Natural killer cell (primary cell): ENCODE measurements at places on chromosomes 16 and 17. TPM values are rescaled to one million over a fixed set of nuclear protein-coding genes. Genes with fewer than 3 reads are reported as not detected.

The PFN1 gene
- total RNA-seq = 1,308 TPM

The MMP25 gene
- total RNA-seq = 2.0 TPM

DNA sequence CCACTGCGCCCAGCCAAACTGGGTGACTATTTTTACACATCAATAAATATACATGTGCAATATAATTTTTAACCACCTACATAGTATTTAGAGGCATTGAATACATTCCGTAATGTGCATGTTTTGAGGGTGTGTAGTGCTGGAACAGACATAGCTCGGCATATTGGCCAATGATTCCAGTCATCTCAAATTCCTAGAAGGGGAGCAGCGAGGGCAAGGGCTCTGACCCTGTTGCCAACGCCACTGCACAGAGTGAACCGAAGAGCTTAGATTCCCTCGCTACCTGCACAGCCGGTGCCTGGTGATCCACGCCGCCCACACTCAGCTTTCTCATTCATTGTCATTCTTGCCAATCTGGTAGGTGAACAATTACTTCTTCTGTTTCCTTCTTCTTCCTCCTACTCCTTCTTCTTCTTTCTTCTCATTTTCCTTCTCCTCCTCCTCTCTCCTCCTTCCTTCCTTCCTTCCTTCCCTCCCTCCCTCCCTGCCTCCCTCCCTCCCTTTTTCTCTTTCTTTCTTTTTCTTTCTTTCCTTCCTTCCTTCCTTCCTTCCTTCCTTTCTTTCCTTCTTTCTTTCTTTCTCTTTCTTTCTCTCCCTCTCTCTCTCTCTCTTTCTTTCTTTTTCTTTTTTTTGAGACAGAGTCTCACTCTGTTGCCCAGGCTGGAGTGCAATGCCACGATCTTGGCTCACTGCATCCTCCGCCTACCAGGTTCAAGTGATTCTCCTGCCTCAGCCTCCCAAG, 26.3 kb upstream of the ATP2A3 start:
- no peaks in the 10 kb centered on the region for H3K36me3 ChIP-seq
- H3K27ac ChIP-seq = no peak overlapping the region
- no peak overlapping the region for H3K4me3 ChIP-seq
- H3K4me1 ChIP-seq = no peaks in the 10 kb centered on the region
- no peak for DNase-seq
- H3K27me3 ChIP-seq = peaks cover 2% of the 10 kb centered on the region

DNA sequence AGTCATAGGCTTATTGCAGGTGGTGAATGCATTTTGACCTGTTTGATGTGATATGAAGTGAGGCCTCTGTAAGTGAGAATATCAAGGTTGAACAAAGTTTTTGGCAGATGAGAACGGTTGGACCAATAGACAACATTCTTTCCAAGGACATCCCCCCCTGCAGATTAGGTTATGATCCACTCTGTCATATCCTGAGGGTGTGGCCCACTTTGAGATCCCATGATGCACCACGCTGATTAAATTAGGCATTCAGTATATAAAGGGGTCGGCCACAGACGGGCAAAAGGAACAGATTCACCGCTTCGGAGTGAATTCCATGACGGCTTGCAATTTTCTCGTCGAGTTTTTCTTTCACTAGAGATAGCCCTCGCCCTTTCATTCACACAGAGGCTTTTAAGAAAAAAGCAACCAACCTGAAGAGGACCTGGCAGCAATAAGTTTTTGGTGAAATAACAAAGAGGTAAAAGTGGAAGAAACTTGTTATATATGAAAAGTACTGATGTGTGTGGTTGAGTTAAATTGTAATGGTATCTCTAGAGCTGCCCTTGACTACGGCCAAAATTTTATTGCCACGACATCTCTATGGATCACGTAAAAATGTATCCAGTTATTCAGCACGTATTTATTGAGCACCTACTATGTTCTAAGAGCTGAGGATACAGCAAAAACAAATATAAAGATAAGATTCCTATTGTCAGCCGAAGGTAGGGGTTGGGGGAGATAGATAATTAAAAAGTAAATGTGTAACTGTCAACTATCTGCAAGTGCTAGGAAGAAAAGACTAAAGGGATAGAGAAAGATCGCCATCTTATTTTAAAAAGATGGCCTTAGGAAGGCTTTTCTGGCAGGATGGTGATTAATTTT, 1.7 kb upstream of the RBBP6 start:
- no peak overlapping the region for H3K27ac ChIP-seq
- no peaks in the 10 kb centered on the region for H3K36me3 ChIP-seq
- peaks cover 15% of the 10 kb centered on the region for H3K4me1 ChIP-seq
- no peaks in the 10 kb centered on the region for H3K27me3 ChIP-seq

DNA sequence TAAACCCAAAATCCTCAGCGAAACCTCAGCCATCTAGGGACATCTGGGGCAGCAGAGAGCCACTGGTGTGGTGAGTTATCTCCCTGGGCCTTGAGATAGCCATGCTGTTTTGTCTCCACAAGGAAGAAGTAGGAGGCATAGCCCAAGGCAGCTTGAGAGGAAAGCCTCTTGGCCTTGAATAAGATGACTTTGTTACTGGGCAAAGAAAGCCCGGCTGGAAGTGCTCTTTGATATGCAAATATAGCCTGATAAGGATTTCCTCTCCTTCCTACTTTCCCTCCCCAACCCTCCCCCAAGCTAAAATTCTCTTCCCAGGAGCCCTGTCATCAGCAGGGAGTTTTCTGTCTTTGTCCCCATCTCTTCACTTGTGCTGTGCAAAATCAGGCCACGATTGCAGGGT, 694.4 kb downstream of the MAF start:
- no peak overlapping the region for H3K27ac ChIP-seq
- no peaks in the 10 kb centered on the region for H3K36me3 ChIP-seq
- H3K4me1 ChIP-seq = no peaks in the 10 kb centered on the region
- no peak for DNase-seq
- no peaks in the 10 kb centered on the region for H3K27me3 ChIP-seq

DNA sequence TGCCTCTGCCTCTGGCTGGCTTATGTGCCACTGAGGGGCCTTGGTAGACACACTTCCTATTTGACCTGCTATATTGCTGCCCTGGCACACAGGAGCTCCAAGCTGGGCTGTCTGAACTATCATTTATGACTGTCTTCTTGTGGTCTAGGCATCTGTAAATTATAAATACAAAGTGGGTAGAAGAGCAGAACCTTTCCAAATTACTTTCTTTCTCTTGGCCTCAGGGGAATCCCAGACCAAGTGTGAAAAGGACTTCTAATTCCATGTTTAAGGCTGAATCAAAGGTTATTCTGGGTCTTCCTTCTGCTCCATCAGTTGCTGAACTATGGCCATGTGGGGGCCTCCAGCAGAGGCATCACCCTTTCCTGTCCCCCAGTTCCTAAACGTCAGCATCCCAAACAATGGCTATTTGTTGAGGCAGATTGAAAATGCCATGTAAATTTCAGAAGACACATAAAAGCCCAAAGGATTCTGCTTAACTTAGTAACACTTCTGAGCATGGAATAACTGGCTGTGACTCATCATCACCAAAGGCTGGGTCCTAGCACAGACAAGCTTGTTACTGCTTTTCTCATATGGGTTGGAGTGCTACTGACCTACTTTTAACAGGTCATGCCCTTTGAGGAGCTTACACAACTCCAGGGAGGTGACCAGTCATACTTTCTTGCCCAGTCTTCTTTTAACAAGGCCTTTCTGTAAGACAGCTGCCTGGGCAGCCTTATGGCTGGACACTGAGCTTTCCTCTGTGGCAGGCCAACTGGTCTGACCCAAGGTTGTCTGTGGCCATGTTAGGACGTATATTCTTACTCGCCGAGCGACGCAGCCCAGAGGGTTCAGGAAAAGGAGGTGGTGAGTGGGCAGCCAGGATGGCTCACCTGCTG, 154.8 kb downstream of the VPS53 start:
- no peak overlapping the region for H3K27ac ChIP-seq
- H3K27me3 ChIP-seq = no peaks in the 10 kb centered on the region
- peaks cover 47% of the 10 kb centered on the region for H3K36me3 ChIP-seq
- DNase-seq = no peak

GRCh38 chr17:36594626-36595401, 3.1 kb downstream of the DHRS11 start:
- H3K36me3 ChIP-seq = no peaks in the 10 kb centered on the region
- peaks cover 17% of the 10 kb centered on the region for H3K4me1 ChIP-seq
- no peak for DNase-seq
- no peak overlapping the region for H3K4me3 ChIP-seq
- H3K27ac ChIP-seq = no peak overlapping the region

- DNase-seq = no peak
- H3K27ac ChIP-seq = no peak overlapping the region
- peaks cover 14% of the 10 kb centered on the region for H3K36me3 ChIP-seq
These were observed 5.0 kb downstream of the SLX4 start for GRCh38 chr16:3606441-3606840.

DNA sequence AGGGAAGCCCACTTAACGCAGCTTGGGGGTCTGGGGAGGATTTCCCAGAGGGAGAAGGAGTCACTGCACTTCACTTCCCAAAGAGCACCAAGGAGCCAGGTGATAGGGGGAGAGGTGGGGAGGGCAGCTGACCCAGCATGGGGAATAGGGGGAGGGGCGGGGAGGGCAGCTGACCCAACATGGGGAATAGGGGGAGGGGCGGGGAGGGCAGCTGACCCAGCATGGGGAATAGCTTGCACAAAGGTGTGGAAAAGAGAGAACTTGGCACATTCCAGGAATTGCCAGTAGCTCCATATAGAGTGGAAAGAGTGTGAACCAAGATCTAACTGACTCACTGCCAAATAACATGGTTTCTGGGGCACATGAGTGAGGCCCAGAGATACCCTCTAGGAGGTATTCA, 110.3 kb downstream of the CCT6B start:
- no peak for DNase-seq
- no peaks in the 10 kb centered on the region for H3K36me3 ChIP-seq
- peaks cover 3% of the 10 kb centered on the region for H3K27me3 ChIP-seq

DNA sequence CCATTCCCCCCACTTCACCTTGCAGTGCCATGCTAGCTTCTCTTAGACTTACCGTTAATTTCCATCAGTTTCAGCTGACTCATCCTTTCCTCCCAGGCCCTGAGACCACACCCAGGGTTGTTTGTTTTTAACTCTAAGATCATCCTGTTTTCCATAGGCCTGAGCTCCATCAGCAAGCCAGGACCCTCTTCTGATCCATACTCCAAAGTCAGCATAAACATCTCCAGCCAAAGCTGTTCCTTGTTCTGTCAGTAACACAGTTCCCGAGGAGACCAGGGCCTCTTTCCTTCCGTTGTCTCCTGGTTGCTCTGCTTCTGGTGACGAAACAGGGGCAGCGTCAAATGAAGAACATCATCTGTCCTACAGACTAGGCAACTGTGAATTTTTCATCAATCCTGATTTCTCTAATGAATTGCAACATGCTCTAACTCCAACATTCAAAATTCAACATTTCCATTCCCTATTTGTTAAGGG, 83.8 kb upstream of the HNF1B start:
- H3K4me1 ChIP-seq = peaks cover 26% of the 10 kb centered on the region
- H3K4me3 ChIP-seq = no peak overlapping the region
- H3K36me3 ChIP-seq = no peaks in the 10 kb centered on the region

DNA sequence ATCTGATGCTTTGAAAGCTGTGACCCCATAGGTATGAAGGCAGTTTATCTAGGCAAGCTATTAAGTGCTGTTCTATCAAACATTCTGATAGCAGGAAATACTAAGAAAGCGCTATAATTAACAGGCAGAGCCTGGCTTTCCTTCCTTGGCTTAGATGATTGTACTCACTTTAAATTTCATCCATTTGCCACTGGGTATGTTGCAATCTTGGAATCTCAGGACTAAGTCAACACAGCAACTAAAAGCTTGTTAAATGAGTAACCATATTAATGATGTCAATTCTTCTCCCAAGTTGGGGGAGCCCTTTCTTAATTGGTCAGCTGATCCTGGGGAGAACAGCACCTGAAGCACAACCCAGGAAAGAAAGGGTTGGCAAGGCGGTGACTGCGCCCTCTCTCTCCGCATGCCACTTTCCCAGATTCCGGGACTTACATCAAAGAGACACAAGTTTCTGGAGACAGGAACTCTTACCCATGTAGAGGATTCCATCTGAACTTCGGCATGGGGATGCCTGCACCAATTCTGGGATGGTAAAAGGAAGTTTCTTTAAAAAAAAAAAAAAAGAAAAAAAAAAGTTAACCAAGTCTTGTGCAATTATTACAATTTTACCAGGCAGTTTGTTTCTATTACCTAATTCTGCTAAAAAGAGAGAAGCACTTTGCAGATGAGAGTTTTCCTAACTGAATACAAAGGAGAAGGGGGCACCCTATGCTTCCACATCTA, 54.4 kb upstream of the ICAM2 start:
- H3K4me3 ChIP-seq = no peak overlapping the region
- no peak for DNase-seq
- H3K27ac ChIP-seq = no peak overlapping the region
- H3K36me3 ChIP-seq = peaks cover 50% of the 10 kb centered on the region

GRCh38 chr16:81405702-81406113, 38.9 kb upstream of the CMIP start:
- H3K36me3 ChIP-seq = no peaks in the 10 kb centered on the region
- peaks cover 11% of the 10 kb centered on the region for H3K4me1 ChIP-seq
- no peak overlapping the region for H3K27ac ChIP-seq
- no peak overlapping the region for H3K4me3 ChIP-seq
- H3K27me3 ChIP-seq = no peaks in the 10 kb centered on the region

GRCh38 chr16:4602331-4602730, 12.4 kb downstream of the UBALD1 start:
- DNase-seq = no peak
- no peak overlapping the region for H3K4me3 ChIP-seq
- no peaks in the 10 kb centered on the region for H3K27me3 ChIP-seq
- H3K36me3 ChIP-seq = no peaks in the 10 kb centered on the region

GRCh38 chr16:12518241-12519175, 285.2 kb downstream of the CPPED1 start:
- H3K36me3 ChIP-seq = no peaks in the 10 kb centered on the region
- H3K27me3 ChIP-seq = no peaks in the 10 kb centered on the region
- no peak for DNase-seq
- no peak overlapping the region for H3K4me3 ChIP-seq
- no peak overlapping the region for H3K27ac ChIP-seq
- H3K4me1 ChIP-seq = no peaks in the 10 kb centered on the region

- H3K4me3 ChIP-seq = no peak overlapping the region
- no peak for DNase-seq
- no peaks in the 10 kb centered on the region for H3K27me3 ChIP-seq
- H3K36me3 ChIP-seq = no peaks in the 10 kb centered on the region
- peaks cover 9% of the 10 kb centered on the region for H3K4me1 ChIP-seq
- H3K27ac ChIP-seq = no peak overlapping the region
These were observed 363.9 kb upstream of the TNRC6C start for GRCh38 chr17:77594416-77595209.

- H3K4me3 ChIP-seq = no peak overlapping the region
- no peak overlapping the region for H3K27ac ChIP-seq
- H3K4me1 ChIP-seq = peaks cover 14% of the 10 kb centered on the region
- no peak for DNase-seq
- H3K36me3 ChIP-seq = no peaks in the 10 kb centered on the region
- H3K27me3 ChIP-seq = peaks cover 24% of the 10 kb centered on the region
These were observed 2.1 kb downstream of the FAM20A start for GRCh38 chr17:68599091-68599490.

- peaks cover 35% of the 10 kb centered on the region for H3K4me1 ChIP-seq
- H3K36me3 ChIP-seq = no peaks in the 10 kb centered on the region
- no peaks in the 10 kb centered on the region for H3K27me3 ChIP-seq
- H3K27ac ChIP-seq = no peak overlapping the region
- no peak for DNase-seq
These were observed 59.7 kb downstream of the B9D1 start for GRCh38 chr17:19302791-19303331.
